ENCODE measurements at places on chromosomes 16 and 17. TPM values are rescaled to one million over a fixed set of nuclear protein-coding genes. Genes with fewer than 3 reads are reported as not detected.
A peak's percentile ranks its signal among the peaks of the same experiment; 100 is the strongest.

DNA sequence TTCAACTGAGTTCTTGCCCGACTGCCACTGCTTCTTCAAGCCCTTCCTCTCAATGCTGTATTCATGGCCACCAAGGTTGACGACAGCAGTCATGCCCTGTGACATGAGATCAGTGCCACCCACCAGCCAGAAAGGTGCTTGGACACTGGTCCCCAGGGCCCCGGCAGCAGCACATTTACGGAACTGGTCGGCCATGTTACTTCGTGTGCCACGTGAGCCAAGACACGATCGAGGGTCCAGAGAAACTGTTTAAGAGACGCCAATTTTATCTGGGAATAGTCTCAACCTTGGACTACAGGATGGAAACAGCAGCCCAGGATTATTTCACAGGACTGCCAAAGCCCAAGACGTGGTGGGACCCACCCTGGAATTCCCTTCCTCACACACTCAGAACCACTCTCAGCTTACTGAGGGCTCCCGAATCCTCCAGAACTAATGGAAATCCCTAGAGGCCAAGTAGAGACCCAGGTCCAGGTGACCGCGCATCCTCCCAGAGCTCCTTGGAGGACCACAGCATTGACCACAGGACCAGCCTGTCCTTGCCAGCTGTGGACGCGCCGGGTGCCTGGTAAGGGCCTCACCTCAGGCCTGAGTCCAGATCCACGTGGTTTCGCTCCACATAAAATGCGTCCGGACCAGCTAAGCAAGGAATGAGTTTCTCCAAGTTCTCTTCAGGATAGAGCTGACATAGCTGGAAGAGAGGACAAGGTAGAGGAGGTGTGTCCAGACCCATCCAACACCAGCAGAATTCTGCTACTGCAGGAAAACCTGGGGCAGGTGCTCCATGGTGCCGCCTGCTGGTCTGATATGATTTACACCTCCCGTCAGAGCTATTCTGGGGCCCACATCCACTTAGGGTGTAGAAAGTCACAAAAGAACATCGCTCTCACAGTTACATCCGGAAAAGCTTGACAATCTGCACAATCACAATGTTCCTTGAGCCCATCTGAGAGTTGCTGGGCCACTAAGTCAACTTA, 28.2 kb downstream of the MAP1LC3B start:
- no peak for DNase-seq

DNA sequence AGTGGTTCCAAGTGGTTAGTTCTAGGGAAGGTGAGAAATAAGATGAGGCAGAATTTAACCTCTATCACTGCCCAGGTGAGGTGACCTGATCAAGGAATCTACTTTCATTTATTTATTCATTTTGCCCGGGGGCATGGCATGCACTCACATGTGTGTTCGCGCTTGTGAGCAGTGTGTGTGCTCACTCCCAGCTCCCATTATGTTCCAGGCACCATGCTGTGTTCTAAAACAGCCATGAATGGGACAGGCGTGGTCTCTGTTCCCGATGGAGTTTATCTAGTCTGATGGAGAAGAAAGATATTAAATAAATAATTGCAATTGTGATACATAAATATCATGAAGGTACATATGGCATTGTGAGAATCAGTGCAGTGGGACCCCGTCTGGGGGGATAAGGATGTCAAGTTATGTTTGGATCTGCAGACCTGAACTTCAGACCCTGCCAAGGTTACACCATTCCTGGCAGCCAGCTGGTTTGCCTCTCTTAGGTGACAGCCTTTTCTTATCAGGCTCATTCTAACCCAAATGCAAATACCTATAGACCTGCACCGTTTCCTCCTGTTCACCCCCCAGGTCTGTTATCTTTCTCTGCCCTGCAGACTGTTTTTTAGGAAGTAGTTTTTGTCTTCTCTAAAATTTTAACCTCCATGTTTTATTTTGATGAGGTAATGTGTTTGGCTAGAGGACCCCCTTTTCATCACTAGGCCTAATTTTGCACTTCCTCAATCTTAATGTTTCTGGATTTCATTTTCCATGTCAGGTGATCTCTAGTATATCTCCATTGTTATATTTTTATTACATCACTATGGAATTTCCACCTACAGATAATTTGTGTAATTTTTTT, 11.8 kb downstream of the CYB5B start:
- DNase-seq = no peak

DNA sequence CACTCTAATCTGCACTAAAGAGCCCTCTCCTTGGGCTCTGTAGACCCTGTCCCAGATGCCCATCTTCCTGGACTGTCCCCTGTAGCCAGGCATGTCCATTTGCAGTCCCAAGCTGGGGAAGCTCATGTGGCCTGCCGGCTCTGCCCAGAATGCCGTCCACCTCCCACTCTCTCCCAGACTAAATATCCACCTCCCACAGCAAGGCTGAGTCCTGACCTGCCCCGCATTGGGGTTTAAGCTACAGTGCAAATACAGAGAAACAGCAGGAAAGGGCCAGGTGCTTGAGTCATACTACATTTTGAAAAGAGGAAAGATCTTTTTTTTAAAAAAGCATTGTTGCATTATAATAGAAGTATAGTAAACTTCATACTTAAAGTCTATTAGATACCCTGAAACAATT, 3.0 kb downstream of the ST6GALNAC2 start:
- no peak for DNase-seq

GRCh38 chr17:8421571-8421970, 14.1 kb upstream of the NDEL1 start:
- DNase-seq = peak; percentile 71

GRCh38 chr16:50938932-50939331, 197.0 kb downstream of the CYLD start:
- no peak for DNase-seq

- DNase-seq = no peak
Measured at GRCh38 chr17:73650617-73651200, 6.5 kb upstream of the SDK2 start.

DNA sequence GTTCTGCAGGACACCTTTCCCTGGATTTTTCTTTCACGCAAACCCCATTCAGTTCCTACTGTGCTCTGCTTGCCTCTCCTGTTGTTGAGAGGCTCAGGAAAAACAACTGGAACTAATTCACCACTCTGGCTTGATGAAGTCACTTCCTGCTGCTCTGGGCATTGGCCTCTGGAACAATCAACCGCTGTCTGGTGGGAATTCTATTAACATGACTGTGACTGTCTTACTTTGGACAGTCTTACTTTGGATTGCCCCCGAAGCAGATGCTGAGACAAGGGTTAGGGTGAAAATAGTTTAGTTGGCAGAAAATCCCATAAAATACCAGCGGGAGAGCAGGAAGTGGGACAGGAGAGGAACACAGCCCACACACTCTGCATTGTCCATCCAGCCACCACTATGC, 90.0 kb upstream of the HSBP1 start:
- DNase-seq = peak; percentile 79

DNA sequence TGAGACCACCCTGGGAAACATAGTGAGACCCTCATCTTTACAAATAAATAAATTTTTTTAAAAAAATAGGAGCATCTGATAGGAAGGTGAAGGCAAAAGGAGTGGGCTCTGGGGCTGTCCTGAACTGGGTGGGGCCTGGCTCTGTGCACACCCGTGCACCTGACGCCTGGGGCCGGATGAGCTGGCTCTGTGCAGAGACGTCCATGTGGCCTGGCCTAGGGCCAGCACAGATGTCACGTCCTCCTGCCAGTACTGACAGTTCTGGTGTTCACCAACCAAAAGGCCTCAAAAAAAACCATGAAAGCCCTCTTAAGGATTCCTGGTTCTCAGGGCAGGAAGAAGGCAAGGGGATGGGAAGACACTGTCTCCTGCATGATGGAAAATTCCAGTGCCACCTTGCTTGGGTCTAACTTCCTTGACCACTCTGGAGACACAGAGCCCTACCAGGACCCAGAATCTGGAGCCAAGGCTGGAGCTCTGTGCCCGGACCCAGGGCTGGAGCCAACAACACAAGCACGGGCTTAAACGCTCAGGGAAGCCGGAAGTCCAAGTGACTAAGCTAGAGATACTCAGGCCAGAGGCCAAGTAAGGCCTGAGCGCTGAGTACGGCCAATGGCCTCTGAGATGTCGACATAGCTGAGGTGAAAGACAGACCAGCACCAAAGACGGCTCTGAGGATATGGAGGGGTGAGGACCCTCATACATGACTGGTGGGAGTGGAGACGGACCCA, 32.9 kb downstream of the COPRS start:
- peak; percentile 26 for DNase-seq

GRCh38 chr16:61944004-61944403, 92.2 kb downstream of the CDH8 start:
- DNase-seq = no peak

GRCh38 chr17:6713918-6714271, 726 bp upstream of the SLC13A5 start:
- no peak for DNase-seq

Gene ATAD5
- total RNA-seq = 1.1 TPM

Gene SOCS7
- total RNA-seq = 9.9 TPM

Gene KRT33B
- total RNA-seq = 0.25 TPM

Gene SDR42E2
- total RNA-seq = not detected

Gene DUS1L
- 61.2 TPM for total RNA-seq

Gene UNC13D
- total RNA-seq = under 0.01 TPM

Gene SLFN12L
- total RNA-seq = 0.11 TPM

Gene CD300LB
- total RNA-seq = not detected

Gene LGALS9B
- not detected for total RNA-seq

Gene PRKCB
- not detected for total RNA-seq
